Astrocyte of the hippocampus (primary cell): ENCODE measurements at places on chromosomes 16 and 17.

DNA sequence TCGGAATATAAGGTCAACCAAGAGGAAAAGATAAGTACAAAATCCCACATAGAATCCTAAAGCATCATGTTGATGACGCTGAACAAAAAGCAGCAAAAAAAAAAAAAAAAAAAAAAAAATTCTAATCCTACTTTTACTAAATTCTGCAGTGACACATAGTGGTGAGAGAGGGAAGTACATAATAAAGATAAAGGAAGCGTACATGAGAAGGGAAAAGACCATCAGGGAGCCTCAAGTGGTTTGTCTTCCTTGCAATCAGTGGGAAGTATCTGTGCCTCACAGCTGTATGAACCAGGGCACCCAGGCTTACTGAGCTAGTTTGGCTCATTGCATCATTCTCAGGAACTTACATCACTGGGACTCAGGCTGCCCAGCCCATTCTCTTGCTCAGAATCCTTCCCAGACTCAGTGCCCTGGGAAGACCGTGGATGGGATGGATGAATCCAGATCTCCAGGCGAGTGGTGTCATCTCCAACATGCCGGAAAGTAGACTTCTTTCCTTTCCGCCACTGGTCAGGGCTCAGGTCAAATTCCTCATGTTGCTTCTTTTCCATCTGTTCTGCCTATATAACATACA, 21.2 kb downstream of the SMG6 start:
- peak; percentile 74 for DNase-seq

DNA sequence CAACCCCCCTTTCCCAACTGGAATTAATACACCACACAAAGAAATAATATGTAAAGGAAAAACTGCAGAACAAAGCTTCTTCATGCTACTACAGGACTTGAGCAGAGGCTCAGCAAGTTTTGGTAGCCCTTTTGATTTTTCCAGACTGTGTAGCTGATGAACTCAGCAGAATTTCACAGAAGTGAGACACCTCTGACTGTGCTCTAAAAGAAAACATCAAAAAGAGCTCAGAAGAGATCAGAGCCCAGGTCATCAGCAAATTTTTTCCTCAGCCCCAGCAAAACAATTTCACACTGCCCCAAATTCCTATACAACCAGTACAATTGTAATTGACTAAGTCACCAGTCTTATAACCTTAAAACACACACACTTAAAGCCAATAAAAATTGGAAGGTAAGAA, 38.0 kb downstream of the TTC19 start:
- peak; percentile 47 for DNase-seq

- DNase-seq, result no peak
Measured at GRCh38 chr17:22266231-22266630, 573.9 kb downstream of the KCNJ18 start.

GRCh38 chr16:2196162-2196980, at the start of gene CASKIN1:
CASKIN1 (minus strand) TSS chr16:2196605; CDS start chr16:2196432, 173 bp downstream.
- DNase-seq, result peak; percentile 55

GRCh38 chr16:66344533-66345145, 21.9 kb upstream of the CDH5 start:
- peak; percentile 71 for DNase-seq
